NCI-H2107 (cell line): ENCODE measurements at places on chromosomes 6 and 20.

- DNase-seq = no peak
Measured at GRCh38 chr6:52515219-52515960, 61.5 kb downstream of the TRAM2 start.

GRCh38 chr20:31698803-31699718 is 23.6 kb downstream of the BCL2L1 start:
- DNase-seq = no peak

DNA sequence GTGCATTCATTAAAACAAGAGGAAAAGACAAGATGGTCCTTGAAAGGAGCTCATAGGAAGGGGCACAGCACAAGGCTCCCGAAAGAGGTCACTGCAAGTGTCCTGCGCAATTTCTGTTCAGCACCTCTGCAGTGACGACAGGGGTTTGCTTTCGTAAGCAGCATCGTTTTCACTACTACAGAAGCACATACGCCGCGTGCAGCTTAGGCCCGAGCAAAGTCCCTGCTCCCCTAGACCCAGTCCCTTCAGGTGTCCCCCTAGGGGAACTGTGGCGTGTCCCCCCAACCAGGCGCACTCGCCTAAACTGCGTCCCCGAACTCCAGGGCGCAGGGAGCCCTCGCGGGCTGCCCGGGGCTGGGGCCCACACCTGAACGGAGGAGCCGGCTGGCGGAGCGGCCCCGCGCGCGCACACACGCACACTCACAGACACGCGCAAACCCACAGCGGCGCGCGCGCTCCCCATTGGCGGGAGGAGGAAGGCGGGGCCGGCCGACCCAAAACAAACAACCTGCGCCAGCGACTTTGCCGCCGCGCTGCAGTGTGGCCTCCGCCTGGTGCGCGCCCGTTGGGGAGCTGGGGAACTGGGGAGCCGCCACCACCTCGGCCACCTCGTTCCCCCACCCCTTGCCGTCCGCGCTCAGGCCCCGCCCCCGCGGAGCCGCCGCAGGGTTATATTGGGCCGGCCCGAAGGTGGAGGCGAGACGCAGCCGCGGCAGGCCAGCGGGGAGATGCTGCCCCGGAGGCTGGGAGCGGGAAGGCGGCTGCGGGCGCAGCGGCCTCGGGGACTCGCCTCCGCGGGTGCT is at the start of gene FOXQ1:
Gene FOXQ1, plus strand, starts transcription at position 699 of the 803 bp plus-strand sequence. CDS start 607 bp downstream, outside the sequence.
- DNase-seq = no peak

DNA sequence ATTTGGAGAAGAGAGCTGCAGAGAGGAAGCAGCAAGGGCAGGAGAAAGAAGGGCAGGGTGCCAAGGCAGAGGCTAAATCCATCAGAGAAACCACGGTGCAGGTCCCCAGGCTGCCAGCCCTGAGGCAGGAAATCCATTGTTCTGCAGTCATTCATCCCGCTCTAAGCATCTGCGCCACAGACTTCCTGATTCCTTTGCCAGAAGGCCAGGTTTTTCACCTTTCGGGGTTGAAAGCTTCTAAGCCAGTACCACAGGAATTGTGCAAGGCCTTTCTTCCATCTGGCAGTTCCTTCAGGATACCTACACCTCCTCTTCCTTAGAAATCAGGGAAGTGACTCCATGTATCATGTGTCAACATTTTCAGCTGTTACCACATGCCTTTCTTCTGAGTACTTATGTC is 45.6 kb downstream of the ADGRF5 start:
- DNase-seq = no peak

- no peak for DNase-seq
Measured at GRCh38 chr20:38873050-38873581, 53.1 kb upstream of the FAM83D start.

GRCh38 chr6:73943930-73944652 is 248.1 kb downstream of the CD109 start:
- no peak for DNase-seq

- no peak for DNase-seq
Measured at GRCh38 chr6:66896415-66896814, 1189.4 kb upstream of the EYS start.

- DNase-seq = no peak
Measured at GRCh38 chr20:54152227-54153040, 21.4 kb downstream of the CYP24A1 start.

DNA sequence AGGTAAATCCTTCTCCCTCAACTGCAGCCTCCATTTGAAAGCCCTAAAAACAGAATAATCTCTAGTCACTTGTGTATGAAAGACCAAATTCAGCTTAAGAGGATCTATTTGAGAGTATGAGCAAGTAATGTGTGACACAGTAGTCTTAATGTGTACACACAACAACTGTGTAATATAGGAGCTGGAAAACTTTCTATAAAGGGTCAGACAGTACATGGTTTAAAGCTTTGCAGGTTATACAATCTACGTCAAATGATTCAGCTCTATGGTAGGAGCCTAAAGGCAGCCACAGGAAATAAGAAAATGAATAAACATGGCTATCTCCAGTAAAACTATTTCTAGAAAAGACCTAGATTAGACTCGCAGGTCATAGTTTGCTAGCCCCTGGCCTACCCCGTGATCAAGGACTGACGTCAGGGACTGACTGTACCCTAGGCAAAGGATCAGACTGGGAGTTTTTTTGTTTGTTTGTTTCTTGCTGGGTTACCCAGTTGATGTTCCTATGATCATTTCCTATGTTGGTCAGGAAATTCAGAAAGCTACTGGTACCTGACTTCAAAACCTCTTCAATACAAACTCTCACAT is 39.7 kb downstream of the BTBD9 start:
- DNase-seq = no peak

- DNase-seq = no peak
Measured at GRCh38 chr6:37237789-37238188, 19.8 kb upstream of the TBC1D22B start.

GRCh38 chr20:4613184-4613583 is 108.5 kb upstream of the PRND start:
- DNase-seq = no peak

- DNase-seq = no peak
Measured at GRCh38 chr6:21591446-21591845, 2.1 kb upstream of the SOX4 start.

- DNase-seq = no peak
Measured at GRCh38 chr6:3260772-3261517, 2.2 kb downstream of the PSMG4 start.

DNA sequence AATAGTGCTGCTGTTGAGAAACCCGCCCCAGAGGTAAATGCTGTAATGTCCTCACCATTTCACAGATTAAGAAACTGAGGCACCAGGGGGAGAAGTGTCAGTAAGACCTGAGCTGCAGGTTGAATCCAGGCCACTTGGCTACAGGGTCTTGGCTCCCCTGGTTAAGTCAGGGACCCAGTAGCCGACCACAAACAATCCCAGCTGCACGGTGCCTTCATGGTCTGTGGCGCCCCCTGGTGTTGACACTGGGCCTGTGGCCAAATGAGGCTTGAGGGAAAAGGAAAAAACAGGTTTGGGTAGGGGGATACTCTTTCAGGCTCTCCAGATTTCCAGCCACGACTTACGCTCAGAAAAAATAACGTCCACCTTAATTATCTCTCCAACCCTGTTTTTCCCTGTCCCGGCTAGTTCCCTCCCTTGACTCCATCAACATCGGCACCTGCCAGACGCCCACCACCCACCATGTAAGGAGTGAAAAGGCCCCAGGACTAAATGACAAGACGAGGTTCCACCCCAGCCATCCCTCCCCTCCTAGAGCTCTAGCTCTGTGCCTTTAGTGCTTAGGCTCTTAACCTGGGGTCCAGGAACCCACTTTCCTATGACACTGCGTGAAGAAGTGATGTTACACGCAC is 47.7 kb upstream of the POLR1H start:
- DNase-seq = no peak

- no peak for DNase-seq
Measured at GRCh38 chr6:22965889-22966288, 396.5 kb downstream of the HDGFL1 start.

DNA sequence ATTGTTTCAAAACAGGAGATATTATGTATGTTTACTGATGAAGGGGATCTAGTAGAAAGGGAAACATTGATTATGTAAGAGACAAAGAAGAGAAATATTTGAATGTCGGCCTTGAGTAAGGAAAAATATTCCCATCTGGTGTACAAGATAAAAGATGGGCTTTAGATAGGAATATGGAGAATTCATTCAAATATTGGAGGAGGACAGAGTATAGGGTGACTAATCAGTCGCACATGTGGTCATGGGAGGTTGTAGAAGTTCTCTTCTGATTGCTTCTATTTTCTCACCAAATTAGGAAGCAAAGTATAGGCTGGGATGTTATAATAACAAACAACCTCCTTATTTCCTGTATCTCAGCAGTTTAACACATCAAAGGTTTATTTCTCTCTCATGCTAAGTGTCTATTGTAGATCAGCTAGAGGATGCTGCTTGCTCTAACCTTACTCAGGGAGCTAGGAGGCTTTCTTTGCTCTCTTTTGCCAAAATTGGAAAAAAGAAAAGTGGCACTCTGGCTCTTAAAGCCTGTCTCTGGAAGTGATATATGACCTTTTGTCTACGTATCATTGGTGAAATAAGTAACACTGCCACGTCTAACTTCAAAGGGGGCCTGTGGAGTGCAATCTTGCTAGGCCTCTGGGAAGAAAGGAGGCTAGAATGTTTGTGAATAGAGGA is 1.2 kb upstream of the HDDC2 start:
- no peak for DNase-seq

- no peak for DNase-seq
Measured at GRCh38 chr6:98931696-98932095, 16.1 kb downstream of the FBXL4 start.

DNA sequence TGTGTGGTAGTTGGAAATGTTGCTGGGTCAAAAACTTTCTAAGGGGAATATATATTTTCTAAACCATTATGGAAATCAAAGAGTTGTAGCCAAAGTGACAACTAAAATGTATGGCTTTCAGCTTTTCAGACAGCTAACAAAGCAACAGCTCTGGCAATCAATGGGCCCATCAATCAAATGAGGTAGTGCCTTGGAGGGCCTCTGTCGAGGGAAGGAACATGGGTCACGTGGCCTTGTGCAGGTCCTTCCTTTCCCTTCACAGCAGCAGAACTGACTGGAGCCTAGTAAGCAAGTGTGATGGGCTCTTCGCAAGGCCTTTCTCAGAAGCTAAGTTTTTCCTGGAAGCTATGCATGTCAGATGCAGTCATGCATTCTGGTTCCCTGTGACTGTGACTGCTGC is 17.9 kb downstream of the FAXC start:
- no peak for DNase-seq

DNA sequence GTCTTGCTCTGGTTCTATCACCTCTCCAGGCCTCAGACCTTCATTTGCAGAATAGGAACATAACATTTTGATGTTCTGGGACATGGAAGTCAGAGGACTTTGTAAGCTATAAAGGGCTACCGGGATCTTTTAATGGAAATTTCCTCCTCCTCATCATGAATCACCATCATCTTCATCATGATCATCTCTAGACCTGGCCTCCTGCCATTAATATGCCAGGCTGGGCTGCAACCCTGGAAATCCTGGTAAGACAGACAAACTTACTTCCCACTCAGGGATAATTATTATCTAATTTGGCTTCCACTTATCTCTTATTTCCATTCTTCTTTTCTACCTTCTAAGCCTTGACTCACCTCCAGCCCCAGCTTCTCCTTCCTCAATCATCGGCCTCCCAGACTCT is 41.0 kb upstream of the MRPS18A start:
- DNase-seq = no peak

DNA sequence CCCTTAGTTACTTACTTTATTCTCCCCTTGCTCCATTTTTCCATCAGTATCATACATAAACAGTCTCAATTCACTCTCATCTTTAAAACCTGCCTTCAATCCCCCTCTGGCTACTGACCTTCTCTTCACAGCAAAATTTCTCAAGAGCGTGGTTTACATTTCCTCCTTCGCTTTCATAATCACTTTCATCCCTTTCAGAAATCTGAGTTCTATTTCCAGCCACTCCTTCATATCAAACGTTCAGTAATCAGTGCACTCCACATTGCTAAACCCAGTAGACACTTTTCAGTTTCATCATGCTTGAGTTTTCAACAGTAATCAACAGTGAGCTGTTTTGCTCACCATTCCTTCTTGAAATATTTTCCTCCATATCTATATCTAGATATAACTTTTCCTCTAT is 176.7 kb upstream of the HSF2 start:
- DNase-seq = no peak

- no peak for DNase-seq
Measured at GRCh38 chr20:21632735-21633053, 72.8 kb upstream of the PAX1 start.

- no peak for DNase-seq
Measured at GRCh38 chr6:89775150-89775549, 44.4 kb downstream of the MDN1 start.

- DNase-seq = no peak
Measured at GRCh38 chr20:20188647-20189046, 136.3 kb downstream of the CFAP61 start.

DNA sequence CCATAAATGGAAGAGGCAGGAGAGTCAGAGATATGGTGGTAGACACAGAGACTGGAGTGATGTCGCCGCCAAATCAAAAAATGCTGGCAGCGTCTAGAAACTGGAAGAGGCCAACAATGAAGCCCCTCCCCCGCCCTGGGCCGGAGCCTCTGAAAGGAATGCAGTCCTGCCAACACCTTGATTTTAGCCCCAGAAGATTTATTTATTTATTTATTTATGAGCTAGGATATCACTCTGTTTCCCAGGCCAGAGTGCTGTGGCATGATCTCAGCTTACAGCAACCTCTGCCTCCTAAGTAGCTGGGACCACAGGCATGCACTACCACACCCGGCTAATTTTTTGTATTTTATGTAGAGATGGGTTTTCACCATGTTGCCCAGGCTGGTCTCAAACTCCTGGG is 82.6 kb upstream of the CCDC167 start:
- no peak for DNase-seq

GRCh38 chr20:62032609-62033368 is 32.9 kb downstream of the TAF4 start:
- no peak for DNase-seq

DNA sequence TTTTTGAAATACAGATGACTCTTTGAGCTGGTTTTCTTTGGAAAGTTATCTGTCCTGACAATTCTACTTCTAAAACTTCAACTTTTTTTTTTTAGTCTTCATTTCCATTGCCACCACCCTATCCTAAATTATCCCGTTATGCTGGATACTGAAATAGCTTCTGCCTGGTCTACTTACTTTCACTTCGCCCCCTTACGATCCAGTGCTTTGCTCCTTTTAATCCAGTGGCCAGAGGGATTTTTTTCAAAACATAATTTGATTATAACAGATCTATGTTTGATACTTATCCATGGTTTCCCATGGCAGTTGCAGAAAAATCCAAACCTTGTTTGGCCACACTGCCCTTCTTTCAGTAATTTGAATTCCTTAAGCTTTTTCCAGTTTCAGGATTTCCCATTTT is 27.4 kb downstream of the ASXL1 start:
- no peak for DNase-seq

DNA sequence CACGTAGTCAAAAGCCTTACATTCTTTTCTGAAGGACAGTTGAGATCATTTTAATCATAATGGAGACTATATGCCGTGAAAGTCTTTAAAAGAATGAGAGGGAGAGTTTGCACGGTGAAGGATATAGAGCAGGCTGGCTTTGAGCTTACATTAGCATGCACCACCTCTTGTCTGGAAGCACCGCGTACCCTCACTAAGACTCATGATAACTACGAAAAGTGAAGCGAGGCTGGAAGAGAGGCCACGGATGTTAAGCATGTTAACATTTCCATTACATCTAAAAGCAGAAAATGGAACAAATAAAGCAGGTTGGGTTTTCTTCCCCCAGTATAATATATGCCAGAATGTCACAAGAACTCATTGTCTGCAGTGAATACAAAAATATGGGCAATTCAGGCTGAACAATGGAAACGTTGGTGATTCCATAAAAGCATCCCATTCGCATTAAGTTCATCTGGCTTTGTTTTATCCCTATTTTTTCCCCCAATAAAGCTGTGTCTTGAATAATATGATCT is 40.6 kb upstream of the NKX2-2 start:
- no peak for DNase-seq
